Activated CD4-positive, alpha-beta T cell treated with anti-CD3 and anti-CD28 coated beads for 24 hours (primary cell): ENCODE measurements at places on chromosomes 13 and 19.

- DNase-seq, result no peak
Measured at GRCh38 chr19:15241259-15241910, 9.1 kb upstream of the EPHX3 start.

DNA sequence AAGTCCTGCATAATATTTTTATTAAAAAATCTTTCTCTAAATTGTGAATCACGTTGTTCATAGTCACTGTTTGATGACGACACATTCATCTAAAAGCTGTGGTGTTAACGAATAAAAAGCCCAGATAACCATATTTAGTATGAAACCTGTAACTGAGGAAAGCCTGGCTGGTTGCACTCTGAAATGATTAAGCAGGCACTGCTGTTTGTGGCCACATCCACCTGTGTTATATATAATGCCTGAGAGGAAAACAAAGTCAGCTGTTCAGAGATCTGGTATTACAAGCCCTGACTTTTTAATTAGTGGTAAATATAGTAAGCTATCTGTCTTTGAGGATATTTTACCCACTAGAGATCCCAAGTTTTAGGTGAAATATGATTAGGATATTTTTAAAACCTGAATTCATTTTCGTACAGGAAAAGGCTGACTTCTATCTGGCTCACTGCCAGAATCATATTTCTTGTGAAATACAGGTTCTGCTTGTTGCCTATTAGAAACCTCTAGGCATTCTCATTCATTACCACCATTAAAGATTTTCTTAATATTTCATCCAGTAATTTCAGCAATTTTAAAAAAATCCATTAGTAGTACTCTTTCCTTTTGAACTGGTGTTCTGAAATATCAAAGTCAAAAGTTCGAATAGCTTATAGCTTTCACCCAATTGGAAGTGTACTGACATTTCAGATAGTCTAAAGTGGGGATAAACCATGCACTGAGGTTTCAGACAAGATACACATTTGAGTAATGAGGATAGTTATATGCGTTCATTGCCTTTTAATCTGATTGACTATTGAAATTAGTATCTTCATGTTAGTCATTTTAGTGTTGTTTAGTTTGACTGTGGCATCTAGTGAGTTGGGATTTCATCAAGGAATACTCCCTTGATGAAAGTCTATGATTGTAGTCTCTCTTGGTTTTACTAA, 79.7 kb downstream of the LMO7 start:
- no peak for DNase-seq

- no peak for DNase-seq
Measured at GRCh38 chr13:105436943-105437342, 1098.5 kb downstream of the EFNB2 start.

DNA sequence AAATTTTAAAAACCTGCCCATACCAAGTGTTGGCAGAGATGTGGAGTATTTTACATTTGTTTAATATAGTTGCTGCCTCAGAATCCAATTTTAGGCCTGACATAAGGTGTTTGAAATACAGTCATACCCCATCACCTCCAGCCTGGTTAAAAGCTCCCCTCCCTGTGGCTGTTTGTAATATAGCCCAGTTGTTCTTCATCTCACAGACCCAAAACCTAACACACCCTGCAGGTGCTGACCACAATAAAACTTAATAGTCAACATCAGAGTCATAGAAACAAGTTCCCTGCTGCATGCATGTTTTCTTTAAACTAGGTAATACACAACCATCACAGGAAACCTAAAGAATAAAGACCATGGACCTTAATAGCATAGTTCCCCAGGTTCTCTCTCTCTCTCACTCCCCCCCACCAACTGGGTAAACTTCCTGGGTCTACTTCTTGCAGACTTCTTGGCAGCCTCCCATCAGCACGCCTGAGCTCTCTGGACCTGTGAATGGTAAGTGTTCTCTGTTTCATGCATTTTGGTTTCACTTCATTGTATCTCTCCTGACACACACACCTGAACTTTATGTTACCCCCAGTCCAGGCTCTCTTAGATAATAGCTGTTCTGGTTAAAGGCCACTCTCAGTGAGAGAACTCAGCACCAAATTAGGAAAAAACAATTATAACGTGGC, 1369.9 kb downstream of the EFNB2 start:
- DNase-seq, result no peak

DNA sequence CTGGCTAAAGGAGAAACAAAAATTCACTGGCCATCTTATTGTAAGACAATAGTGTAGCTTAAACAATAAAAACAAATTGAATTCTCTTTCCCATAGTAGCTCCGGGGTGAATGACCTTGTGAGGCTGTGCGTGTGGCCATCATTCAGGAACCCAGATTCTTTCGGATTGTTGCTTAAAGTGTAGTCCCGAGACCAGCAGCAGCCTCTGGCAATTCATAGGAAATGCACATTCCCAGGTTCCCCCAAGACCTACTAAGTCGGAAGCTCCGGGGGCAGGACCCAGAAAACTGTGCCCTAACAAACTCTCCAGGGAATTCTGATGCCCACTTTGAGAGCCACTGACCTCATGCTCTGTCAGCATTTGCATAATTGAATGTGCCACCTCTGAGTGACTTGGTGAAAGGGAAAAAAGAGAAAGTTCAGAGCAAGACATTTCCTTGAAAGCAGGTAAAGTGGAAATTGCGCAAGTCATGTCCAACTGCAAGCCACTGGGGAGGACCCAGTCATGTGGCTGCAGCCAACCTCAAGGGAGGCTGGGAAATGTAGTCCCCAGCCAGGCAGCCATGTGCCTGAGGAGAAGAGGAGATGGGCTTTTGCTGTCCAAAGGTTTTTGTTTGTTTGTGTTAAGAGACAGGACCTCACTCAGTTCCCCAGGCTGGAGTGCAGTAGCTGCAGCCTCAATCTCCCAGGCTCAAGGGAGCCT, 50.7 kb upstream of the PNMA8B start:
- no peak for DNase-seq

GRCh38 chr13:99135591-99135990, 65.1 kb upstream of the UBAC2 start:
- no peak for DNase-seq

DNA sequence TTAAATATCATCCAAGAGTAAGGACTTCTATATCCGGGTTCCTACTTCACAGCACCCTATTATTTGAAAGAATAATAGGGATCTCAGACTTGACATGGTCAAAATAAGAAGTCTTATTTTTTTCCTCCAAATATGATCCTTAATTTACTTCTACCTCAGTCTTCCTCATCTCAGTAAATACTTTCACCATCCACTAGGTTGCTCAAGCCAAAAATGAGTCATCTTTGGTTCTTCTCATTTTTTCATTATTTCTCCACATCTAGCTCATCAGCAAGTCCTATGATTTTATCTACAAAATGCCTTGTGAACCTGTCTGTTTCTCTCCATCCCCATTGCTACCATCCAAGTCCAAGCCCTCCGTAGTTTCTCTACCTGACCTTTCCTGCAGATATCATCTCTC, 121.9 kb upstream of the GJB6 start:
- DNase-seq, result no peak

- DNase-seq, result no peak
Measured at GRCh38 chr19:16026756-16027155, 49.5 kb upstream of the TPM4 start.

- DNase-seq, result no peak
Measured at GRCh38 chr13:98930151-98930591, 47.7 kb downstream of the DOCK9 start.

GRCh38 chr13:73394066-73394465, 335.3 kb downstream of the KLF5 start:
- DNase-seq, result no peak

DNA sequence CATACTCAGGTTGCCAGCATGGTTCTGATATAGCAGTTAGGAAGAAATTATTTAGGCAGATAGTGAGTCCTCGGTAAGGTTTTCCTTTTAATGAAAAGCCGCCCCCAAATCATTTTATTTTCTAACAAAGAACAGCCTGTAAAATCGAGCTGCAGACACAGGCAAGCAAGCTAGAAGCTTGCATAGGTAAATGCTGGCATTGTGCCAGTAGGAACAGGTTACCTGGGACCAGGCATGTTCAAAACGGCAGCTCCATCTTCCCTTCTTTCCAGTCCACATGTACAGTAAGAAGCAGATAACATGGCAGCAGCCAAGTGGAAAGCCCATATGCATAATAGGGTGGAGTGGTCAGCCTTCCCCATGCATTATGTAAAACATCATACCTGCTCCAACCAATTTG, 71.1 kb downstream of the UGGT2 start:
- DNase-seq, result no peak

GRCh38 chr13:113753171-113753570, 5.9 kb upstream of the TMEM255B start:
- DNase-seq, result no peak

DNA sequence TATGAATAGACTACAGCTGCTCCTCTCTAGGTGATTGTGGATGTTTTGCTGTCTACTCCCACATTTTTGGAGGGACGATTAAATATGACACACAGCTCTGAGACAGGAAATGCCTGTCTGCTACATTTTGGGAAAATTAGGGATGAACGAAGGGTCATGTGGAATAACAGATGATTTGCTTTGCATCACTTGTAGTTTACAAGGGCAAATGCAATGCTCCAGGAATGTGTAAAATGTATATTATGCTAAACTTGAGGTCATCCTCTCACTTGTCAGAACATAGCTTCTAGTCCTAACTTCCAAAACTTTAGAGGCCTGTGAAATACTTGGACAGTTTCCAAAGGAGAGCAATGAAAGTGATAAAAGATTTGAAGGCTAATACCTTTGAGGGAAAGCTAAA, 284.2 kb upstream of the DACH1 start:
- DNase-seq, result no peak

DNA sequence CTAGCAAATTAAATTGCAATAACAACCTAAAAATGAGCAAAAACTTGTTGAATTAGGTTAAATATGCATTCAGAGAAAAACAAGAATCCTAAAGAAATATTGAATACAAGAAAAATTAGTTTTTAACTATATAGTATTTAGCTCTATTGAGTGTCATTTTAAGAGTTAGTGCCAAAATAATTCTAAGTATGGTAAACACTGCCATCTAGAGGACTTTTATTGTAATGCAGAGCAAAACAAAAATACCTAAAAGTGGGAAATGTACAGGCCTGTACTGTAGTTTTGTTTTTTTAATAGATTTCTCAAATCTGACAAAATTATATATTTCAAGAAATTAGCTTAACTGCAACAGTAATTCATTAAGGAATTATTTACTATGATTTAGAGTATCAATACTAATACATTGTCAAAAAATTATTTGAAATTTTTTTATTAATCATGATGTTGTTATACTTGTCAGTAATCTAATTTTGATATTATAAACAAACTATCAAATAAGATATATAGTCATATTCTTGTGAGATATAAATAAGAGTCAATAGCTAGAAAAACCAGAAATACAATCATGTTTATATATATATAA, 8.2 kb upstream of the PCDH9 start:
- DNase-seq, result no peak

DNA sequence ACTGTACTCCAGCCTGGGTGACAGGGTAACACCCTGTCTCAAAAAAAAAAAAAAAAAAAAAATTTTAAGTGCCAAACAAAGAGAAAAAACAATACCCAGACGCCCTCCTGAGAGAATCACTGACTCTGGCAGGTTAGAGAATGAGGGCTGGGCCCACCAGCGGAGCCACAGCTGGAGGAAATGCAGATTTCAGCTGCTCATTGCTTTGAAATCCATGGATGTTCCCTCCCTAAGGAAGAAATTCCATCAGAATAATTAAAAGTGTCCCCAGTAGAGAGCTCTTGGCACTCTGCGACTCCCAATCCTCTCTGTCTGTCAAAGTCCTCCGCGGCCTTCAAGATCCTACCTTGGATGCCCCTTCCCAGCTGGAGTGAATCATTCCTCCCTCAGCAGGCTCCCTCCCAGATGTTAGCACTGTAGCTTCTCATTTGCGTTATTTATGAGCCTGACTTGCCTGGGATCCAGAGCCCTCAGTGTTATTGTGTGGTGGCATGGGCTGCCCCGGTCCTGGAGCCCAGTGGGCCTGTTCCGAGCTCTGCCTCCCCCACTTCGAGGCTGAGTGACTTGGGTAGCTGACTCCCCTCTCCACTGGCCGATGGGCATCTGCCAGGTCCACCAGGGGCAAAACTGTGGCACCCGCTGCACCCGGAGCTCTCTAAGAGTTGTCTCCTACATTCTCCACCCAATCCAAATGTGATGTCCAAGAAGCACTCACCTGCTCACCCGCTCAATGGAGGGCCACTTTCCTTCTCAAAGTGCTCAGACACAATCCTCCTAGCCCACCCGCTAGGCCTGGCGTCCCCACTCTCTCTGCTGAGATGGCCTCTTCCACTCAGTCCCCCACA, 47.0 kb downstream of the SERP2 start:
- DNase-seq, result no peak

DNA sequence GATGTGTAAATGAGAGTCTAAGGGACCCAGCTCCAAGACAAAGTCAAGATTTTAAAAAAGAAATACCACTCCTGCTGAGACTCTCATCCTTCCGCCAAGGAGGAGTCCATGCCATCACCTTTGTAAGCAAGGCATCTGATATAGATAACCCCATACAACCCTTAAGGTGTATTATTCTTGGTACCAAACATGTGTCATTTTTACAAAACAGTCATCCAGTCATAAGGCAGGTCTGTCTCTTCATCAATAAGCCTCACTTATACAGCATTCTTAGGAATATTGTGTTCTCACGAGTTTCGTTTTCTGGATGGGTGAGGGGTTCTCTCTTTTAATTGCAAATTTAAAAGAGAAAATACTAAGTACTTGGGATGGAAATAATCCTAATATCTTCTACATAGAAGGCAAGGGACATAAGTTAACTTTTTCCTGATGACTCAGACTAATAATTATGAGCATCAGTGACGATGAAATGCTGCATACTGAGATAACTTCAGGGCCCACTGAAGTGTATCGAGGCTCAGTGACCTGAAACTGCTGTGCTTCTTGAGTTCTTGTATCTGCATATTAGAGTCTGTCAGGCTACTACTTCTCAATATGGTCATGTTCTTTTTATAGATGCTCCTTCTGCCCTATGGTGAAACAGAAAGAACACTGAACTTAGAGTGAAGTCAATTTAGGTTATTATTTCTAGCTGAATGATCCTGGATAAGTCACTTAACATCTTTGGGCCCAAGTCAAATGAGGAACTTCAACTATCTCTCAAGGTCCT, 166.6 kb downstream of the KLF12 start:
- no peak for DNase-seq

- no peak for DNase-seq
Measured at GRCh38 chr13:48594096-48594815, 59.5 kb upstream of the CYSLTR2 start.

- no peak for DNase-seq
Measured at GRCh38 chr19:3041327-3041726, 12.2 kb upstream of the TLE2 start.

DNA sequence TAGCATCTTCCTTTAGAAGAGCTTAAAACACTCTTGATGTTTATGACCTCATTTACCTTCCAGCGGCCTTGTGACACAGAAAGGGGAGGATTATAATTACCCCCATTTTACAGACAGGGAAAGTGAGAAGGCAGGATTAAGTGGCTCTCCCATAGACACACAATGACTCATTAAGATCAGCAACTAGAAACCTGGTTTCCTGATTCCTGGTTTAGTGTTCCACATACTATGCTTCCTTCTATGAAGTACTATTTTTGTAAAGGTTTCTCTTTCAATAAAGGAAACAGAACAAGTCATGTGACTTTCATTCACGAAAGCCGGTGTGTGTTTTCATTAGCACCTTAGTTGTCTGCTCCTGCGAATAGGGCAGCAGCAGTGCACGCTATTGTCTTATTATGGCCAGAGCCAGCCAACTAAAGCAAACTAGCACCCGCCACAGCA, 8.3 kb downstream of the IRS2 start:
- no peak for DNase-seq

- no peak for DNase-seq
Measured at GRCh38 chr19:48385461-48386087, 5.8 kb downstream of the KDELR1 start.

GRCh38 chr19:13864046-13864666, 12.8 kb upstream of the NANOS3 start:
- no peak for DNase-seq

GRCh38 chr19:8148410-8149260, 757 bp downstream of the FBN3 start:
- no peak for DNase-seq
